Suprapubic skin (tissue), 4 donors: ENCODE measurements at places on chromosomes 6 and 20.

GRCh38 chr6:53240139-53240538, 91.5 kb upstream of the GCM1 start:
- no peaks in the 10 kb centered on the region for H3K4me1 ChIP-seq
- DNase-seq, result no peak
- no peaks in the 10 kb centered on the region for H3K27me3 ChIP-seq
- no peaks in the 10 kb centered on the region for H3K36me3 ChIP-seq

DNA sequence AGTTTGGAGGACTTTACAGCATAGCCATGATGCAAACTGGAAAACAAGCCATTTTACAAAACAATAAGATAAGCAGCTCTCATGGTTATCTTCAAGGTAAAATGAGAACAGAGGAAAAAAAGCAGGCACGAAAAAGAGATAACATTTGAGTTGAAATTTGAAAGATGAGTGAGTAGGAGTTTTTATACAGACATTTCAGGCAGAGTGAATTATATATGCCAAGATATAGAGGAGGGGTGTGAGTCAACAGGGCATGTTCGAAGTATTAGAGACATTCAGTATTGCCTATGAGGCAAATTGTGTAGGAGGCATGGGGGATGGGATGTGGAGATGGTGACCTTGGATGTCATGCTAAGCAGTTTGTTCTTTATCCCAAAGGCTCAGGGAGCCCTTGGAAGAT, 240.5 kb upstream of the MAN1A1 start:
- no peak for DNase-seq
- H3K27me3 ChIP-seq, result no peaks in the 10 kb centered on the region
- H3K36me3 ChIP-seq, result no peaks in the 10 kb centered on the region
- no peak overlapping the region for H3K27ac ChIP-seq

DNA sequence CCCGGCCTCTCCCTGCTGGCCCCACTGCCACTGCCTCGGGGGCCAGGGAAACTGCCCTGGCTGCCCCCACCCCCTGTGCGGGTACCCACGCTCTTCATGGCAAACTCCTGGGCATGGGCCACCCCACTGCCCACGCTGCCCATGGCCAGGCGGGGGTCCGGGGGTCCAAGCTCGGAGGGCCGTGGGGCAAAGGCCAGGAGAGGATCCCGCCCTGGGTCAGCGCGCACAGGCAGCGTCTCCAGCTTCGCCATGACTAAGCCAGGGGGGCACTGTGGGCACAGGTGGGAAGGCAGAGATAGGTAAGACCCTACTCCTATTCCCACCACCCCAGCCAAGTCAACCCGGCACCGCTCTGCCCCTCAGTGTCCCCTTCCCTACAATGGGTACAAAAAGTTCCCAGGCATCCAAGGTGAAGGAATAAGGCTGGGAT, 6.4 kb downstream of the LZTS3 start:
- no peaks in the 10 kb centered on the region for H3K36me3 ChIP-seq
- H3K4me3 ChIP-seq, result no peak overlapping the region
- H3K4me1 ChIP-seq, result peaks cover 17% of the 10 kb centered on the region

DNA sequence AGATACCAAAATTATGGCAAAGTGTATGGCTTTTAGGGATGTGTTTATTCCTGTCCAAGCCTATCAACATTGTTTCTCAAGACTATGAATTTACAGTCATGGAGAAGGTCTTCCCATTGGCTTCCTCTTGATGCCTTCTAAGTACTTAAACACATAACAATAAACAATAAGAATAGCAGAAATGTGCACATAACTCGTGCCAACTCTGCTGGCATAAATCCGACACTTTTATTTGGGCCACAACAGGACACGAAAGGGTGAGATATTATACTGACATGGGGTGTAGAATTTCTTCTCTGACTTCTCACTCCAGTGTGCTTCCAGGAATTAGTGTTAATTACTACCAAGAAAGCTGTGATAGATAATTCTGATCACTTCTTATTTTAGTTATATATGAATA, 695.9 kb upstream of the SLC35B3 start:
- no peaks in the 10 kb centered on the region for H3K36me3 ChIP-seq
- DNase-seq, result no peak
- H3K27me3 ChIP-seq, result no peaks in the 10 kb centered on the region
- H3K27ac ChIP-seq, result no peak overlapping the region
- no peak overlapping the region for H3K4me3 ChIP-seq

GRCh38 chr6:110035321-110035720, 57.2 kb downstream of the GPR6 start:
- no peaks in the 10 kb centered on the region for H3K36me3 ChIP-seq
- no peak overlapping the region for H3K4me3 ChIP-seq
- no peak overlapping the region for H3K27ac ChIP-seq
